ENCODE measurements at places on chromosomes 3 and 15. TPM values are rescaled to one million over a fixed set of nuclear protein-coding genes. Genes with fewer than 3 reads are reported as not detected.

GRCh38 chr3:101979033-101979432 lies 129.7 kb downstream of the NFKBIZ start:
- no peaks in the 10 kb centered on the region for H3K36me3 ChIP-seq
- no peak overlapping the region for H3K4me3 ChIP-seq
- no peaks in the 10 kb centered on the region for H3K27me3 ChIP-seq
- H3K27ac ChIP-seq: no peak overlapping the region

DNA sequence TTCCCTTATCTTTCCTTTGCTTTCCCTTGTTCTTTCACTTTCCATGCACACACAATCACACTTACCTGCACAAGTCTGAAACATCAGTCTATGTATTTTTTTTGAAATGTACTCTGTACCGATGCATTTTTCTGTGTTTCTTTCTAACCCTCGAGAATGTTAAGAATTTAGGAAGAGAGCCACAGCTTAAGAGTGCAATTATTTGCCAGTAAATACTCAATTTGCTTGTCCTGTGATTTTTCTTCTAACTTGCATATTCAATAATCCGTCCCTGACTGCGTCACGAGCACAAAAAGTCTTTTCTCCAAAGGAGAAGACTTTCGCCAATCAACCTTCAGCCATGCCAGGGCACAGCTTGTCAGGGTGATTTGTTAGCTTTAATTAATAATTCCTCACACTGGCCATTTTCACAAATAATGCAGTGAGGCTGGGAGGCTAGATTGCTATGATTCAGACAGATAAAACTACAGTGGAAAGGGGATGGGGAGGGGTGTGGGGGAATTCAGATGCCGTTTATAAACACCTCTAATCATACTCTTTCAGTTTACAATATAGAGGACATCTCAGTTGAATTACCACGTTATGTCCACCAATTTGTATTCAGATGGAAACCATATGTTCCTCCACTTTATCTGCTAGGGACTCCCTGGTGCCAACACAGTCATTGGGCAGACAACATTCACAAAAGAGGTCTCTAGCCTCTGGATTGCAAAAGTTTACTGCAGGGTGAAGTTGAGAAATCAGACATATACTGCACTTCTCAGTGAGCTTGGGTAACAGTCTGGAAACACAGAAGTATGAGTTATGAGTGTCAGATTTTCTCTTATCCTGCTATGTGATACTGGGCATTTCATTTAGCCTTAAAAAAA lies 388.0 kb downstream of the ZBTB20 start:
- no peaks in the 10 kb centered on the region for H3K36me3 ChIP-seq
- DNase-seq: peak; percentile 50
- H3K27me3 ChIP-seq: no peaks in the 10 kb centered on the region
- peak overlapping the region; percentile 83 for H3K27ac ChIP-seq

GRCh38 chr3:84960581-84960980 lies 1.8 kb downstream of the CADM2 start:
- H3K36me3 ChIP-seq: no peaks in the 10 kb centered on the region
- H3K27me3 ChIP-seq: peaks cover 20% of the 10 kb centered on the region
- no peak for DNase-seq
- H3K4me1 ChIP-seq: peaks cover 17% of the 10 kb centered on the region
- no peak overlapping the region for H3K27ac ChIP-seq

DNA sequence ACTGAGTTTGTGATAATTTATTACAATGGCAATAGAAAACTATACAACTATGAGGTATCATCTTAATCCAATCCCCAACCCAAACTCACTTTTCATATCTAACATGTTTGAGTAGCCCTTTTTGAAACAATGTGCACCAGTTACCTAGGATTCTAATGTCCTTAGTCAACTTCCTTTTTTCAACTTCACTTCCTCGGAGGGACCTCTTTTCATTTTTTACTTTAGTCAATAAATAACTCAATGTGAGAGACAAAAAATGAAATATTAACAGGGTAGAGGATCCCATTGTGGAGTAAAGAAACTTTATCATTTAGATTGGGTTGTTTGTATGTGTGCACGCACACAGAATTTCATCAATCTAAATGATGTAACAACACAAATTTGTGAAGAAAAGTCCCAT lies 193.6 kb upstream of the LRRC3B start:
- no peak overlapping the region for H3K4me3 ChIP-seq
- no peaks in the 10 kb centered on the region for H3K27me3 ChIP-seq
- H3K36me3 ChIP-seq: no peaks in the 10 kb centered on the region

DNA sequence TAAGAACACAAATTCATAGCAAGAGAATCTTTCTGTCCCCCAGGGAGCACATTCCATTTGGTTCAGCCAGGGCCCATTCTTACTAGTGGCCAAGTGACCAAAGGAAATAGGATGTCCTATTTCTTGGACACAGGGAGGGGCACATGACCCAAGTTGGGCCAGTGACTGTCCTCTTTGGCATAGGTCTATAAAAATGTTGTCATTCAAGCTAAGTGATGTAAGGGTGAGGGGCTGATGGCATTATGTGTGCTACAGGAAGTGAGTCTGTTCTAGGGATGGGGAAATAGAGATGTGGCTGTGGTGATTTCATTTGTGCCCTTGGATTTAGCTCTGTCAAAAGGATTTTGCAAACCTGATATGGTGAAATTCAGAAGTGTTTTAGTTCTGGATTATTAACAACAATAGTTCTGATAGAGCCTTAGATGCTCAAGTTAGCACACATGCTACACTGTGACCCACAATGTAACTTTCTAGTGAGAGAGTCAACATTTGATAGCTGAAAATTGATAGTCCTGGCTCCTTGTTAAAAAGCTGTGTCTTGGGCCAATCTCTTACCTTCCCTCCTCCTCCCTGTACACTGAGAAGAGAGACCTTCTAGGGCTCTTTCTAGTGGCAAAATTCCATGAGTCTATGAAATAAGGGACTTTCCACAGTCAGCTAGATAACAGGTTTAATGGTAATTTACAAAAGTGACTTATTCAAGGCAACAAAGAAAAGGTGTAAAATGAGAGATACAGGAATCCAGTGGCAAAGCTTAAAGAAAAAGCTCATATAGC lies 117.2 kb downstream of the THRB start:
- H3K4me1 ChIP-seq: peaks cover 59% of the 10 kb centered on the region

DNA sequence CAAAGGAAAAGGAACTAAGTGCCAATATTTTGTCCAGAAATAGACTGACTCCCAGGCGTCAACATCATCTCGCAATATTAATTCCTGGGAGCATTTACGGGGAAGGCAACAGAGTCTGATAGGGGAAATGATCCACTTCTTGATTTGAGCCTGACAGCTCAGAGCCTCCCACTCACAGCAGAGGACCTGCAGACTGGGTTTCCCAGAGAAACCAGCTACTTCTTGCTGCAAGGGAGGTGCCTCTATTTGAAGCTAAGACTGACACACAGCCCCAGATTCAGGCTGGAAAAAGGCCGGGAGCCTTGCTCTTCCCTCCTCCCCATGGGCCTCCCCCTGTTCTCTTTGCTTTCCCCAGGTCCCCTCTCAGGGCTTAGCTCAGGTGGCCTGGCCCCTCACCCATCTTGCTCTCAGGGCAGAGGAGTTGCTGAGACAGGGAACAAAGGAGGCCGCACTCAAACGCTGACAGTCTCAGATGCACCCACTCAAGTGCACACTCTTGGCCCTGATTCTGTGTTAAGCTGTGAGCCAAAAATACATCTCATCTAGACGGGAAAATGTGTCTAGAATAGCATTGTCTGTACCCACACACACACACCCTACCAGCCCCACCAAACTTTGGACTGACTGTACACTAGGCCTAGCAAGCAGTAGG lies 49.8 kb upstream of the DCLK3 start:
- DNase-seq: no peak
- H3K27ac ChIP-seq: no peak overlapping the region
- H3K4me3 ChIP-seq: no peak overlapping the region
- H3K27me3 ChIP-seq: no peaks in the 10 kb centered on the region
- no peaks in the 10 kb centered on the region for H3K36me3 ChIP-seq

- peaks cover 74% of the 10 kb centered on the region for H3K4me1 ChIP-seq
- peak overlapping the region; percentile 87 for H3K27ac ChIP-seq
- H3K36me3 ChIP-seq: peaks cover 6% of the 10 kb centered on the region
- peak overlapping the region; percentile 77 for H3K4me3 ChIP-seq
Observed at GRCh38 chr15:90871716-90872485, 3.5 kb downstream of the FURIN start.

DNA sequence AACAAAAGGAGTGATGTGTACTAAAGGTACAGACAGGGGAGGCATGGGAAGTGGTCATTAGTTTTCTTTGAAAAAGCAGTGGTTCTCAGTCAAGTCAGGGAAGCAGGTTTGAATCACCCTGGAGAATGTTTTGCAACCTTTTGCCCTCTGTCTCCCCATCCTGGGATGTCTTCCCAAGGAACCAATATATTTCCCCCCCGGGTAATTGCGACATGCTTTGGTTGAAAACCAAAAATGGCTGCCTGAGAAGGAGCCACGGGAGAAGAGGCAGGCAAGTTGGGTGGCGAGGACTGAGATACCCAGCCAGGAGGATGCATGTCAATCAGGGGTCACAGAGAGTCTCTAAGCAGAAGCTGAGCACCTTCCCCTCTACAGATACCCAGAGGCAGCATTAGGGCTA lies 20.2 kb upstream of the PPP1R2 start:
- no peaks in the 10 kb centered on the region for H3K4me1 ChIP-seq
- H3K27ac ChIP-seq: no peak overlapping the region
- no peaks in the 10 kb centered on the region for H3K27me3 ChIP-seq

GRCh38 chr3:171234298-171235010 lies 207.9 kb upstream of the SLC2A2 start:
- no peaks in the 10 kb centered on the region for H3K4me1 ChIP-seq
- no peaks in the 10 kb centered on the region for H3K27me3 ChIP-seq
- H3K4me3 ChIP-seq: no peak overlapping the region
- H3K36me3 ChIP-seq: no peaks in the 10 kb centered on the region

GRCh38 chr3:58628823-58629562 lies 37.6 kb downstream of the FAM3D start:
- no peaks in the 10 kb centered on the region for H3K27me3 ChIP-seq
- no peaks in the 10 kb centered on the region for H3K36me3 ChIP-seq
- H3K27ac ChIP-seq: peak overlapping the region; percentile 59
- peaks cover 42% of the 10 kb centered on the region for H3K4me1 ChIP-seq
- peak; percentile 53 for DNase-seq

- no peaks in the 10 kb centered on the region for H3K27me3 ChIP-seq
- no peaks in the 10 kb centered on the region for H3K36me3 ChIP-seq
- H3K4me1 ChIP-seq: no peaks in the 10 kb centered on the region
- no peak overlapping the region for H3K27ac ChIP-seq
- H3K4me3 ChIP-seq: no peak overlapping the region
Observed at GRCh38 chr3:126714276-126714900, 10.3 kb downstream of the CHCHD6 start.

DNA sequence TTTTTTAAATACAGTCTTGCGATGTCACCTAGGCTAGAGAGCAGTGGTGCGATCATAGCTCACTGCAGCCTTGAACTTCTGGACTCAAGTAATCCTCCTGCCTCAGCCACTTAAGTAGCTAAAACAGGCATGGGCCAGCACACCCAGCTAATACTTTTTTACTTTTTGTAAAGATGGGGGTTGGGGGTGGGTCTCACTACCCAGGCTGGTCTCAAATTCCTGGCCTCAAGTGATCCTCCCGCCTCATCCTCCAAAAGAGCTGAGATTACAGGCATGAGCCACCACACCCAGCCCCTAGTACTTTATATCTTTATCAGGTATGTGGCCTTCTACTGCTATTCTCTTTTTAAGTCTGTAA lies 8.3 kb downstream of the PEAK1 start:
- no peaks in the 10 kb centered on the region for H3K27me3 ChIP-seq
- peaks cover 24% of the 10 kb centered on the region for H3K4me1 ChIP-seq
- H3K27ac ChIP-seq: peak overlapping the region; percentile 29
- H3K4me3 ChIP-seq: no peak overlapping the region
- DNase-seq: no peak
- no peaks in the 10 kb centered on the region for H3K36me3 ChIP-seq

DNA sequence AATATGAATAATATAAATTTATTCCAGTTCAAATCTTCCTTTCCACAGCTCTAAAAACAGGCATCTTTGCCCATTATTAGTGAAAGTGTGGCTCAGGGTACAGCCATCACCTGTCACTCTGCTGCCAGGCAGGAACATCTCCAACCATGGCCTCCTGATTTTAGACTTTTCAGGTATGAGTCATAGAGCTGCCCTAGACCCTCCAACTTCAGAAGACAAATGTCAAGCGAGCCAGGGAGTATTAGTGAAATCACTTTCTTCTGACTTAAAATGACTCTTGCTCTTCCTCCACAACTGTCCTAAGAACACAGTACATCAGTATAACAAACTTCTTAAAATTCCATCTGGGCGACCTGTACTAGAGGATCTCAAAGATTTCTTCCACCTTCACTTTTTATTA lies 78.1 kb upstream of the AKAP13 start:
- H3K4me1 ChIP-seq: peaks cover 9% of the 10 kb centered on the region
- H3K27me3 ChIP-seq: no peaks in the 10 kb centered on the region
- H3K27ac ChIP-seq: no peak overlapping the region

DNA sequence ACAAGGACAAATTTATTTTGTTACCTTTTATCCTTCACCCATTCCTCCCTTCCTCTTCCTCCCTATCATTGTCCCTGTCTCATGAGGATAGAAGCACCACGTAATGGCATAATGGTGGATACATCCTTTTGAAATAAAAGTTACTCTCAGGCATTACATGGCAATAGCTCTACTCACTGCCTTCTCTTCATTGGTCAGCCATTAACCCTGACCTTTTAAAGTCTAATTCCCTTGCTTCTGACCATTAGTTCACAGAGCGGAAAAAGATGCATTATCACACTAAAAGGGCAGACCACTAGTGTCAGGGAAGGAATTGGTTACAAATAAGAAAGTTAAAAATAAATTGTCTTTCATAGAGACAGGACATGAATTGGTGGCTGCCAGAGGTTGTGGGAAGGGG lies 54.6 kb upstream of the EIF1B start:
- H3K27ac ChIP-seq: no peak overlapping the region
- no peaks in the 10 kb centered on the region for H3K27me3 ChIP-seq
- no peak overlapping the region for H3K4me3 ChIP-seq
- H3K4me1 ChIP-seq: peaks cover 5% of the 10 kb centered on the region
- DNase-seq: no peak

DNA sequence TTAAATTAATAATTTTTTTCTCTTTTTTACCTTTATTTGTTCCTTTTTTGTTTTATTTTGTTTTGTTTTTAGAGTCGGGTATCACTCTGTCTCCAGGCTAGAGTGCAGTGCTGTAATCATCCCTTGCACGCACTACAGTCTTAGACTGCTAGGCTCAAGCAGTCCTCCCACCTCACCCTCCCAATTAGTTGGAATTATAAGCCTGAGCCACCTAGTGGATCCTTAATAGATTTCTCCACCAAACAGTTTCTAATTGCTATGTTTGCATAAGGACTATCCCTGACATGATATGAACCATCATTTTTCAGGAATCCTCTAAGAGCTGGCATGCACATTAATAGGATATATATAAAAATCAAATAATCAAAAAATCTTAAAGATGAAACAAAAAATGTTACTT lies 993.2 kb downstream of the OTOL1 start:
- no peaks in the 10 kb centered on the region for H3K4me1 ChIP-seq
- DNase-seq: no peak
- H3K27ac ChIP-seq: no peak overlapping the region
- H3K36me3 ChIP-seq: no peaks in the 10 kb centered on the region
- no peaks in the 10 kb centered on the region for H3K27me3 ChIP-seq
- H3K4me3 ChIP-seq: no peak overlapping the region

GRCh38 chr3:120039642-120040610 lies 54.3 kb downstream of the GSK3B start:
- no peak for DNase-seq
- no peak overlapping the region for H3K27ac ChIP-seq
- no peak overlapping the region for H3K4me3 ChIP-seq

Gene GRAMD1C
- 27.0 TPM for total RNA-seq

Gene SLC22A14
- total RNA-seq: not detected

Gene TMEM45A
- total RNA-seq: 13.7 TPM

Gene CLRN1
- total RNA-seq: not detected

Gene SNX33
- total RNA-seq: 21.8 TPM

Gene CCNL1
- 194 TPM for total RNA-seq

Gene MELTF
- 4.9 TPM for total RNA-seq

Gene NANOGP8
- not detected for total RNA-seq

Gene PLA2G4E
- total RNA-seq: not detected

Gene DNAJA4
- total RNA-seq: 8.0 TPM

Gene CIDEC
- 134 TPM for total RNA-seq

Gene MESP1
- total RNA-seq: 2.1 TPM

Gene VPS18
- 14.8 TPM for total RNA-seq
